ENCODE measurements at places on chromosomes 3 and 15. TPM values are rescaled to one million over a fixed set of nuclear protein-coding genes. Genes with fewer than 3 reads are reported as not detected.

GRCh38 chr3:77372634-77373346 is 332.9 kb downstream of the ROBO2 start:
- no peak for DNase-seq

- DNase-seq = no peak
Measured at GRCh38 chr3:6250167-6250566, 610.7 kb upstream of the GRM7 start.

GTF2A2 gene
- total RNA-seq = 220 TPM

SLC12A8 gene
- not detected for total RNA-seq

PPP2R3A gene
- 0.22 TPM for total RNA-seq
